ENCODE measurements at places on chromosomes 2 and 18. TPM values are rescaled to one million over a fixed set of nuclear protein-coding genes. Genes with fewer than 3 reads are reported as not detected.
A peak's percentile ranks its signal among the peaks of the same experiment; 100 is the strongest.

DNA sequence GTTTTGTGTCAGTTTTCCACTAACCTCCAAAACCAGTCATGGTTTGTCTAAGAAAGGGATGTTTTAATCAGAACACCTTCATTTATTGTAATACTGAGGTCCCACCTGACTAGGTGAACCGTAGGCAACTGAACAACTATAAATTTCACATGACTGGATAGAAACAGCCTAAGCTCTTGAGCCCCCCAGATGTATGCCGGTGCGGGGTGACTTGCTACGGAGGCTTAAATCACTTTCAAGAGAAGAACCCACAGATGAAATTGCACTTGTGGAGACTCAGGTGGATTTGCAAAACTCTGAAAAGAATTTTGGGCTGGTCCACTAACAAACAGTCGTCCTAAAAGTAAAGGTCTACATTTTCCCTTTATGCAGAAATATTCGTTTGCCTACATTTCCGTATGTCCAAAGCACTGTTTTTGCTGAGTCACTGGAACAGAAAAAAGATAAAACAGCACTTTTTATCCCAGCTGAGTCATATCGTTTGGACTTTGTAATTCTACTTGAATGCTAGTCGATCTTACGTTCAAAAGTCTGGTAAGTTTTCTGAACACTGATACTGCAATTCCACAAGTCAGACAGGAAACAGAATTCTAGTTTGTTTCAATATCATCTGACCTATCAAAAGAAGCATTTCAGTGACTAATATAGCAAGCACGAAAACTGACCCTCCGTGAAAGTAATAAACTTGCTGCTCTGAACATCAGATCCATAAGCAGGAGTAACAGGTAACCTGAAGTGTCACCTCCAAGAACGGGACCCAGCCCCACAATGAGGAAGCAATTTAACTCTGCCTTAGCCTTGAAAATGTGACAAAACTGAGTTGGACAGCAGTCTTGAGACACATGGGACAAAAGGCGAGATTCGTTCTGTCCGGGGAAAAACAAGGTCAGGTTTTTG is 18.1 kb downstream of the ZNF516 start:
- H3K36me3 ChIP-seq, result no peaks in the 10 kb centered on the region
- peak; percentile 94 for DNase-seq
- no peaks in the 10 kb centered on the region for H3K27me3 ChIP-seq
- H3K4me1 ChIP-seq, result no peaks in the 10 kb centered on the region
- no peak overlapping the region for H3K4me3 ChIP-seq

The AOX1 gene
- not detected for polyA plus RNA-seq

- no peak overlapping the region for H3K4me3 ChIP-seq
- H3K27me3 ChIP-seq, result no peaks in the 10 kb centered on the region
- no peaks in the 10 kb centered on the region for H3K36me3 ChIP-seq
- no peak for DNase-seq
These were observed 103.8 kb downstream of the WDPCP start for GRCh38 chr2:63484481-63484880.

The SERPINB3 gene
- not detected for polyA plus RNA-seq

- no peaks in the 10 kb centered on the region for H3K27me3 ChIP-seq
- peak; percentile 8 for DNase-seq
- no peak overlapping the region for H3K4me3 ChIP-seq
- H3K27ac ChIP-seq, result no peak overlapping the region
These were observed 20.5 kb downstream of the PCARE start for GRCh38 chr2:29053670-29054400.

The HOXD9 gene
- polyA plus RNA-seq, result not detected

GRCh38 chr18:3350566-3351527 is 88.9 kb downstream of the MYL12B start:
- DNase-seq, result no peak
- H3K36me3 ChIP-seq, result no peaks in the 10 kb centered on the region
- no peaks in the 10 kb centered on the region for H3K4me1 ChIP-seq

- H3K4me1 ChIP-seq, result peaks cover 58% of the 10 kb centered on the region
- H3K36me3 ChIP-seq, result no peaks in the 10 kb centered on the region
- no peaks in the 10 kb centered on the region for H3K27me3 ChIP-seq
- no peak overlapping the region for H3K4me3 ChIP-seq
- peak overlapping the region; percentile 81 for H3K27ac ChIP-seq
These were observed 84.1 kb upstream of the SLC8A1 start for GRCh38 chr2:40535972-40536371.

GRCh38 chr2:63399156-63399555 is 189.1 kb downstream of the WDPCP start:
- H3K27me3 ChIP-seq, result no peaks in the 10 kb centered on the region
- H3K36me3 ChIP-seq, result no peaks in the 10 kb centered on the region
- no peak overlapping the region for H3K27ac ChIP-seq

GRCh38 chr18:39589496-39589895 is 2023.9 kb upstream of the CELF4 start:
- peaks cover 3% of the 10 kb centered on the region for H3K4me1 ChIP-seq
- H3K4me3 ChIP-seq, result no peak overlapping the region
- H3K27ac ChIP-seq, result no peak overlapping the region
- H3K36me3 ChIP-seq, result no peaks in the 10 kb centered on the region

GRCh38 chr2:233691443-233692433 is 952 bp upstream of the UGT1A6 start:
- H3K27me3 ChIP-seq, result no peaks in the 10 kb centered on the region
- DNase-seq, result no peak
- H3K4me1 ChIP-seq, result no peaks in the 10 kb centered on the region
- no peak overlapping the region for H3K4me3 ChIP-seq
- no peaks in the 10 kb centered on the region for H3K36me3 ChIP-seq
- no peak overlapping the region for H3K27ac ChIP-seq

GRCh38 chr18:9055185-9055584 is 47.3 kb upstream of the NDUFV2 start:
- no peaks in the 10 kb centered on the region for H3K36me3 ChIP-seq
- no peak for DNase-seq
- H3K27me3 ChIP-seq, result no peaks in the 10 kb centered on the region
- H3K4me1 ChIP-seq, result no peaks in the 10 kb centered on the region
- H3K4me3 ChIP-seq, result no peak overlapping the region
- no peak overlapping the region for H3K27ac ChIP-seq

DNA sequence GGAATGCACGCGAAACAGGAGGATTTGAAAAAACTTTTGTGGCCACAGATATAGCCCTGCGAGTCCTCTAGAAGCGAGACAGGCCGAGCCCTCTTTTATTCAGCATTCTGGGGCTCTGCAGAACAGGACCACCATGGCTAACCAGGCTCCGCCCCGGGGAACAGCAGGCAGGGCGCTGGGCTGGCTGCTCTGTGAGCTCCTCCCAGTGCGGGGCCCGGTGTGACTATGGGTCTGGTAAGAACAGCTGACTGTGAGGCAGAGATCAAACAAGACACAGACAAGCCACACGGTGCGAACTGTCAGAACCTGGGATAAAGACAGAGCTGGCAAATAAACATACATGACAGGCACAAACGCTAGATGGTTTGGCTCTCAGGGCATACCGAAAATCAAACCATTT is 15.5 kb downstream of the PXDN start:
- peaks cover 30% of the 10 kb centered on the region for H3K4me1 ChIP-seq
- H3K27ac ChIP-seq, result peak overlapping the region; percentile 18
- H3K4me3 ChIP-seq, result no peak overlapping the region
- H3K36me3 ChIP-seq, result no peaks in the 10 kb centered on the region

DNA sequence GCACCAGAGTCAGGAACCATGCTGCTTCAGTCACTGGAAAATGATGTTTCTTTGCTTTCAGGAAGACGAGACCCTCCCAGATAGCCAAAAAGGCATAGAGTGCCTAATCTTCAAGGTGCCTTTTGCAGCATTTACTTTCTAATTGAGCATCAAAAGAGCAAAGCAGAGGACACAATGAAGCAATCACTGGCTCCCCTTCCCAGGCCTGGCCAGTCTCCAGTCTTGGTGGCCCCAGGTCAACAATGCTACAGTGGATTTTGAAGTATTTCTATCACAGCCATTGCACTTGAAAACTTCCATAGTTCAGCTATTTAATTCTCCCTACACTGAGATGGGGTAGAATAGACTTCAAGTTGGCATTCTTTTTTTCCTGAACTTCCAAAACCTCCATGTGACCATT is 15.4 kb downstream of the ZBTB7C start:
- no peaks in the 10 kb centered on the region for H3K36me3 ChIP-seq
- DNase-seq, result no peak
- peaks cover 28% of the 10 kb centered on the region for H3K4me1 ChIP-seq
- H3K4me3 ChIP-seq, result no peak overlapping the region
- H3K27me3 ChIP-seq, result no peaks in the 10 kb centered on the region
- no peak overlapping the region for H3K27ac ChIP-seq

The NEU2 gene
- polyA plus RNA-seq, result not detected

- no peaks in the 10 kb centered on the region for H3K27me3 ChIP-seq
- H3K4me3 ChIP-seq, result no peak overlapping the region
- no peak overlapping the region for H3K27ac ChIP-seq
- H3K4me1 ChIP-seq, result peaks cover 5% of the 10 kb centered on the region
- no peak for DNase-seq
These were observed 172.8 kb downstream of the ACOXL start for GRCh38 chr2:110905217-110905616.

The IRS1 gene
- 4.1 TPM for polyA plus RNA-seq

DNA sequence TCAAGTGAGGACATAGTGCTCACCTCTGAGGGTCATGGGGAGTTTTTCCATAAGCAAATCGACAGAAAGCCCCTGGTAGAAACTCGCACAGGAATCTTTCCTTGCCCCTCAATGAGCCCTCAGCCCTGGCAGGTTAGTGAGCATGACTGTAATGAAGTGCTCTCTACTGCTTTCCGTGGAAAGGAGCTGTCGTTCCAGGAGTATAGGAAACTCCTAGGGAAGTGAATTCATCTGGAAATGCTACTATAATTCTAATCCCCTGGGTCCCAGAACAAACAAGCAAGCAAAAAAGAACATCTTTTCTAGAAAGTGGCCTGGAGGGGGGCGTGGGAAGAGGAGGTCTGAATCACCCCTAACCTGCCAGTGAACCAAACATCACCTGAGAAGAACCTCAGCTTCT is 18.1 kb downstream of the BCL2L11 start:
- no peak overlapping the region for H3K27ac ChIP-seq
- DNase-seq, result no peak
- H3K27me3 ChIP-seq, result no peaks in the 10 kb centered on the region

The UGT1A3 gene
- polyA plus RNA-seq, result not detected

- no peaks in the 10 kb centered on the region for H3K36me3 ChIP-seq
- no peak overlapping the region for H3K4me3 ChIP-seq
- H3K27me3 ChIP-seq, result no peaks in the 10 kb centered on the region
- DNase-seq, result no peak
- H3K27ac ChIP-seq, result no peak overlapping the region
These were observed 63.5 kb upstream of the FN1 start for GRCh38 chr2:215499331-215499730.

DNA sequence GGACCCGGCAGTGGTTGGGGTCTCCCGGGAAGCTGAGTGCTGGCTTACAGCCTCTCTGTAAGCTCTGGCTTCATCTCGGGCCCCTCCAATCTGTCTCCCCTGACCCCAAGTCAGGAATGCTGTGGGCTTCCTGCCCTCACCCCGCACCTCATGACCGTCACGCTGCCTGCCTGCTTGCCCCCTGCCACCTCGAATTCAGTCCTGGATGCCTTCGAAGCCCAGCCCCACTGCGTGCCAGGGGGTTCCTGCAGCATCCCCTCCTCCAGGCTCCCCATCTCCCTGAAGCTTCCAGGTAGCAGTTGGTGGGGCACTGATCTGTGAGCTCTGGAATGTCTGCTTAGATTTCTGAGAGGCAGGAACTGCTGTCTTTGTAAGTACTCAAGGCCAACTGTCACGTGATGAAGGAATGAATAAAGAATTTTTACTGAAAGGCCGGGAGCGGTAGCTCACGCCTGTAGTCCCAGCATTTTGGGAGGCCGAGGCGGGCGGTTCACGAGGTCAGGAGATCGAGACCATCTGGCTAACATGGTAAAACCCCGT is 6.5 kb downstream of the CLHC1 start:
- H3K4me1 ChIP-seq, result peaks cover 7% of the 10 kb centered on the region
- H3K4me3 ChIP-seq, result no peak overlapping the region
- H3K27me3 ChIP-seq, result no peaks in the 10 kb centered on the region
- H3K36me3 ChIP-seq, result no peaks in the 10 kb centered on the region
- no peak for DNase-seq
- H3K27ac ChIP-seq, result no peak overlapping the region

The STRADB gene
- 81.8 TPM for polyA plus RNA-seq

- peaks cover 11% of the 10 kb centered on the region for H3K4me1 ChIP-seq
- H3K27ac ChIP-seq, result no peak overlapping the region
- H3K36me3 ChIP-seq, result peaks cover 16% of the 10 kb centered on the region
- no peak for DNase-seq
- H3K4me3 ChIP-seq, result no peak overlapping the region
These were observed 8.5 kb downstream of the RTTN start for GRCh38 chr18:70197026-70197425.

GRCh38 chr2:205989271-205990071 is 96.5 kb downstream of the INO80D start:
- no peak overlapping the region for H3K27ac ChIP-seq
- peaks cover 3% of the 10 kb centered on the region for H3K36me3 ChIP-seq
- no peaks in the 10 kb centered on the region for H3K27me3 ChIP-seq
- DNase-seq, result no peak
- no peak overlapping the region for H3K4me3 ChIP-seq
- no peaks in the 10 kb centered on the region for H3K4me1 ChIP-seq

- peaks cover 27% of the 10 kb centered on the region for H3K4me1 ChIP-seq
- DNase-seq, result no peak
- no peak overlapping the region for H3K27ac ChIP-seq
- no peaks in the 10 kb centered on the region for H3K36me3 ChIP-seq
These were observed 79.0 kb downstream of the HDAC4 start for GRCh38 chr2:239321596-239322415.

GRCh38 chr2:200616656-200617055 is 30.8 kb downstream of the AOX1 start:
- no peaks in the 10 kb centered on the region for H3K4me1 ChIP-seq
- no peak overlapping the region for H3K4me3 ChIP-seq
- DNase-seq, result no peak
- no peak overlapping the region for H3K27ac ChIP-seq
- no peaks in the 10 kb centered on the region for H3K36me3 ChIP-seq
- H3K27me3 ChIP-seq, result no peaks in the 10 kb centered on the region

DNA sequence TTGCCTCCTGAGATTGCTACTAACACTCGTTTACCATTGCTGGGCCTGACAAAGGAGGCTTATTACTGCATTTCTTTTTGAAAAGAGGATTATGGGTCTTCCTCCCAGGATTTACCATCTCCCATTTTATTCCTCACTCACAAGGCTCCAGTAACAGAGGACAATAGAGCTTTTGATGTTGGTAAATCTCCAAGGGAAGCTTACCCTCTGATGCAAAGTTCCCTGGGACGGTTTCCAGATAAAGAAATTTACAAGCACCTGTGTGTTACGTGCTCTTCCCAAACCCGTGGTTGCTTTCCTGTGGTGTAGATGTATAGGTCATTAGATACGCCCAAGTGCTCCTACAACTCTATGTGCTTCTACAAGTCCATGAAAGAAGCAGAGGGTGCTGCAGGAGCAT is 17.1 kb downstream of the VSNL1 start:
- H3K4me3 ChIP-seq, result no peak overlapping the region
- no peaks in the 10 kb centered on the region for H3K4me1 ChIP-seq
- H3K27me3 ChIP-seq, result no peaks in the 10 kb centered on the region
- DNase-seq, result no peak
- no peak overlapping the region for H3K27ac ChIP-seq
- no peaks in the 10 kb centered on the region for H3K36me3 ChIP-seq

All from cardiac muscle cell (in vitro differentiated cells and primary cell).